ENCODE measurements at places on chromosomes 5 and 9.
A peak's percentile ranks its signal among the peaks of the same experiment; 100 is the strongest.

GRCh38 chr5:149702607-149702933 is 27.5 kb upstream of the PPARGC1B start:
- no peak for DNase-seq

GRCh38 chr5:58987193-58987592 is 404.3 kb downstream of the RAB3C start:
- DNase-seq = no peak

DNA sequence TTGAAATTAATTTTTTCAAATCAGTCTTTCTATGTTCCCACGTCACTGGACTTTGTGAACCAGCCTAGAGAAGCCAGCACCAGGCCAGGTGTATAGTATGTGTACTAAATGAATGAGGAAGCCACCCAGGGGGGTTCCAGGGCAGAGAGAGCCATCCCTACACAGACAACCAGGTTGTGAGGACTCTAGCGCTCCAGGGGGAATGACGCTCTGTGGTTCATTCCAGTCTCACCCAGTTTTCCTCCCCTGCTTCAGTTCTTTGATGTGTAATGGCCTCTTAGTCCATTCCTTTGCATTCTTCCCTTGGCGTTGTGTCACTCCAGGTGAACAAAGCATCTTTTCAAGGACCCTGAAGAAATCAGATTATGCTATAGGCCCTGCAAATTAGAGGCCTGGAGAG is 330.6 kb downstream of the NSG2 start:
- no peak for DNase-seq

- no peak for DNase-seq
Measured at GRCh38 chr9:12667892-12668291, 25.3 kb upstream of the TYRP1 start.

DNA sequence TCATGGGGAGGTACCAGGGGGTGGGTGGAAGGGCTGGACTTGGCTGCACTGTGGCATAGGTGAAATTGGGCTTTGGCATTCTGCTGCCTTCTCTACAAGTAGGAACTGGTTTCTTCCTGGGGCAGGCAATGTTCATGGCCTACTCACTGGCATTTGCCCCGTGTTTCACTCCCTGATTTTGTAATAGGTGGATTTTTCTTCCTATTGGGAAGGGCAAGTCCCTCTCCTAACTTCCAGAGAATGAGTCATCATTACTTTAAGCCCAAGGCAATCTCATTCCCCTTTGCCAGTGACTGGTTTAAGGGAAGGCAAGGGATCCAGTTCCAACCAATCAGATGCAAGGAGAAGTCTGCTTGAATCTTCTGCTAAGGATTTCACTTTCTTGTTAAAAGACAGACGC is 67.9 kb upstream of the ANKRD55 start:
- no peak for DNase-seq

GRCh38 chr9:32571969-32572899 is 725 bp downstream of the NDUFB6 start:
- DNase-seq = peak; percentile 79

GRCh38 chr9:124776954-124777648 is at the start of gene OLFML2A:
Gene OLFML2A (plus strand): TSS chr9:124777133. CDS start chr9:124777271, 138 bp downstream.
- DNase-seq = no peak

GRCh38 chr9:31335529-31336234 is 1048.8 kb upstream of the ACO1 start:
- peak; percentile 13 for DNase-seq

DNA sequence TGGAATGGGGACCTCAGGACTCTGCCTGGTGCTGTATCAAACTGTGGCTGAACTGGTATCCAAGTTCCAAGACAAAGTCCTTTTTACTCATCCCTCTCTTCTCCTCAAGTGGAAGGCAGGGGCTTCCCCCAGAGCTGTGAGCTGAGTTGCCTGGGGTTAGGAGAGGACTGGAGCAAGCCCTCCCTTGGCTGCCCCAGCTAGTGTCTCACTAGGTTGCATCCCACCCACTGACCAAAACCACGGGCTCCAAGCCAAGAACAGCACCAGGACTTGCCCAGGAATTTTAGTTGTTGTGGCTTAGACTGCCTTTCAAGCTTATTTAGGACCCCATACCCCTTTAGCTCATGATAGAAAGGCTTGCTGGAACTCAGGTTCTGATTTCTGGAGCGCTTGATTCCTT is 158.7 kb upstream of the TNC start:
- no peak for DNase-seq

DNA sequence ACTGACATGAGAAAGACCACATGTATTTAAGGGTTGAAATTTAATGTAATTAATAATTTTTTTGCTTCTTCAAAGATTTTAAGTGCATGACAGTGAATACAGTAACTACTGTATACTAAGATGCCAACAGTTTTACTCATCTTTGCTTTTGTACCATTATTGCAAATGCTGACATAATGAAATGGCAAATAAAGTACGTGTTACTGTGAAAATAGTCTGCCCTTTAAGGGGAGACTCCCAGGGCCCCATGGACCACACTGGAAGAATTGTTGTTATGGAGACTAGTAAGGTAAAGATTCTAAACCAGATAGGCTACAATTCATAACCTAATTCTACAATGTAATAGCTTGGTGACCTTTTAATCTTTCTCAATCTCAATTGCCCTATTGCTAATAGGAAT is 84.7 kb downstream of the NR3C1 start:
- no peak for DNase-seq

GRCh38 chr9:93093877-93094657 is 1.9 kb upstream of the CARD19 start:
- DNase-seq = no peak

- DNase-seq = no peak
Measured at GRCh38 chr5:22372376-22372775, 480.8 kb downstream of the CDH12 start.

DNA sequence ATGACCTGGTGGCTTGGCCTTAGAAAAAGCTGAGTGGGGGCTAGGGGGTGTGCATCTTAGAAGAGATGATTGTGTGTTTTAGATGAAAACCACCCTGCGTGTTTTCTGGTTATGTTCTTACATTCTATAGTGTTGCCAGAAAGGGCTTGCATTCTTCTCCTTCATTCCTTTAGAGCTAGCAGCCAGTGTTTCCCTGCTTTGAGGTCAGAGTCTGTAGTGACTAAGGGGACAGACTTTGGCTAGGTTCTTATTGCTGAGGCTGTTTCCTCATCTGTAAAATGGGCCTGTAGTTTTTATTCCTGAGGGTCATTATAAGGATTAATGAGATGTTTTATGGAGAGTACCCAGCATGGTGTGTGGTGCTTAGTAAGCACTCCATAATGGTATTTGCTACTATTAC is 6.4 kb downstream of the MAST4 start:
- no peak for DNase-seq

DNA sequence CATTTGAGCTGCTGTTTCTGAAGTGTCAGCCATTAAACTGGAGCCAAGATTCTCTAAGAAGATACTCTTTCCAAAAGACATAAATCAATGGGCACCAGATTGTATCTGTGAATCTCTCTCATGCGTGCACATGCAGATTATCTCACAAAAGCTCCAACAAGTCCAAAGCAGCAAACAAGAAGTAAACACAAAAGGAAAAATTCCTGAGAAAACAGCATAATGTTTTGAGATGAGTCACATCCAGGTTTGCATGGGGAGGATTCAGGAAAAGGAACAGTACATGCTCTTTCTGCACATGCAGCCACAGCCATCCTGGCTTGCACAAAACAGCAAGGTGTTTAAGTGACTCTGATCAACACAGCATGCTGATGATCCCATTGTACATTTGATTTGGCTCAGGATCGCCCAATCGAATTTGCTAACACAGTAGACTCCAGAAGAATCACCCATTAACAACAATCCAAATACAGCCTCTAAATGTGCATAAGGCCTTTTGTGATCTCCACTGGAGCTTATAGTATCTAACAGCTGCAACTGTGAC is 143.1 kb downstream of the ELAVL2 start:
- DNase-seq = no peak

DNA sequence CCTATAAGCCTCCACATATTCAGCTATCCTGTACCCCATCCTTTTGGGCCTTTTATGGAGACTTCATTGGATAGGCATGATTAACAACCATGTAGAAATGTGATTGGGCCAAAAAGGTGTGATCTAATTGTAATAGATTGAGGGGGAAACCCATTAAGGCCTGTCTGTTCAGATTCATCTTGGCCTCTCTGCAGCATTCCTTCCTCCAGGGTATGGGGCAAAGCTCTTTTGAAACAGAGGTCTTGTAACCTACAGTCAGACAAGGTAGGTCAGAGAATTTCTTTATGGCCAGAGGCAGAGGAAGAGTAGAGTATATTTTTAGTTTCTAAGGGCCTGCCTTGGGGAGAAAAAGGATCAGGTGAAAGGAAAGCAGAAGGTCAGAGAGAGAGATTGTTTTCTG is 98.5 kb downstream of the INVS start:
- DNase-seq = no peak

GRCh38 chr9:84778570-84778969 is 109.0 kb downstream of the NTRK2 start:
- DNase-seq = no peak

GRCh38 chr9:106648799-106649198 is 214.2 kb upstream of the ZNF462 start:
- no peak for DNase-seq

- DNase-seq = no peak
Measured at GRCh38 chr5:93596676-93597490, 13.9 kb downstream of the NR2F1 start.

DNA sequence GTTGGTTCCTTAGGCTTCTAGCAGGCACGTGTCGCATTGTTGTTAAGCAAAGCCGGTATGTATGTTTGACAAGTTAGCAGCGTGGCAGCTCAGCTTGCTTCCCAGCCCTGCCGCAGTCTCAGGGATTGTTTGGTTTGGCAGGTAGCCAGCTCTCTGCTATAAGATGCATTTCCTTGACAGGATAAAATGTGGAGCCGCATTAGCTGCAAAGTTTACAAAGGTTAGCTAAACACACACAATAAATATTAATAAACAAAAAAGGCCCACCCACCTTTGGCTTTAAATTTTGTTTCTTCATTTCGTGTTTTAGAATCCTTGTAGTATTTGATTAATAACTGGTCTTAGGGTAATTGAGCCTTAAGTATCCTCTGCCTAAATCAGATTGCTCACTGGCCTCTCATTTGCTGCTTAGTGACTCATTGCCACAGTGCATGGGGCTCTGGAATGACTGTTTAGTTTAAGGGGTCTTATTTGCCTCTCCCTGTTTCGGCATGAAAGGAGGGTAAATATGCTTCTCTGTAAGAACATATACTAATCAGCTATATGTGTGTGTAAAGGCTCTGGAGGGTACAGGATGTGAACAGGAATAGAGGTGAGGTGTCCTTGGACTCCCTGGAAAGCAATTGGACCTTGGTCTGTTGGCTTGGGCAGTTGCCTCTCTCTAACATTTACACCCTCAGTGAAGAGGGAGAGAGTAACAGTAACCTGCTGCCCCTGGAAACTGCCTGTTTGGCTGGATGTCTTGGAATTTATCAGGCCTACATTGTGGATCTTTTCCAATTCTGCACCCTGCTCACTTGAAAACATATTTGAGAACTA is 122.0 kb downstream of the GDNF start:
- DNase-seq = no peak

GRCh38 chr9:642014-642413 is 199.5 kb upstream of the DMRT1 start:
- DNase-seq = no peak

DNA sequence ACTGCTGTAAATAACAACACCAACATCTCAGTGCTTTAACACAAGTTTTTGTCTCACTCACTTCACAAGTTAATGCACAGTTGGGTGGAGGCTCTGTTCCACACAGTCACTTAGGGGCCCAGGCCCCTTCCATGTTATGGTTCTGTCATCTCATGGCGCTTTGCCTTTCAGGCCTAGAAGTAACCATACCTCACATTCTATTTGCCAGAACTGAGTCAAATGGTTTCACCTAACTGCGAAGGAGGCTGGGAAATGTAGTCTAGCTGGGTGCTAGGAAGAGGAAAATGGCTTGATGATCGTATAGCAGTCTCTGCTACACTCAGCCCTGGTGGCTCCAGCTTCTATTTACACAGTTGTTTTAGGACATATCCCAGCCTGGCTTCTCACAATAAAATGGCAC is 23.1 kb upstream of the MVB12B start:
- DNase-seq = no peak

GRCh38 chr9:38250279-38251035 is 142.0 kb upstream of the ALDH1B1 start:
- no peak for DNase-seq

GRCh38 chr9:38057416-38058195 is 11.4 kb downstream of the SHB start:
- no peak for DNase-seq

DNA sequence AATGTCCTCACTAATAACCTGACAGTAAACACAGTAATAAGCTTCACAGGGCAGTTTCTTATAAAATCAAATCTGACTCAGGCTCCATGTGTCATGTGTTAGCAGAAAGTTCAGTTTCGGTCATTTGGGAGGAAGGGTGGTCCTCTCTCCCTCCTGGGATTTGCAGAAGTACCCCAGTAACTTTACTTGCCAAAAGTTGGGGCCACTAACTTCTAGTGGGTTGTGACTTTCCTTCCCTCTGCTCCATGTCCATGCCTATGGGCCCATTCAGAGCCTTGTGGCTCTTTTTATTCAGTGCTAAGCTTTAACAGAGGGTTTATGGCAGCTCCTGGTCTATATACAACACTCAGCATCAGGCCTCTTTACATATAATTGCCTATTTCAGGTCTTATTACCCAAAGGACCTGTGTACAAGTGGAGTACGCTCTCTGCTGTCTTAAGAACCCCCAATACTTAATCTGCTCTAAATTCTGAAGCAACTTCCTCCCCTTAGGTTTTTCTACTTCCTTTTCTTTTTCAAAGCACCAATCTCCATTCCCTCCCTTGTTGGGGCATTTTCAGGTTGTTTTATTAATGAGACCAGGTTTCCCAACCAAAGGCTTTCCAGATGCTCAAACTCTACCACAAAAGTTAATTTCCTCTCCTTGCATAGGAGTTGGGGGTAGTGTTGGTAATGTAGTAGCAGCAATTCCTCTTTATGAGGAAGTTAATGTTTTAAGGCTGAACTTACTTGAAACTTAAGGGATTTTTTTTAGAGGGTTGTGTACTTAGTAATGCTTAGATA is 107.7 kb downstream of the CCDC192 start:
- DNase-seq = no peak

DNA sequence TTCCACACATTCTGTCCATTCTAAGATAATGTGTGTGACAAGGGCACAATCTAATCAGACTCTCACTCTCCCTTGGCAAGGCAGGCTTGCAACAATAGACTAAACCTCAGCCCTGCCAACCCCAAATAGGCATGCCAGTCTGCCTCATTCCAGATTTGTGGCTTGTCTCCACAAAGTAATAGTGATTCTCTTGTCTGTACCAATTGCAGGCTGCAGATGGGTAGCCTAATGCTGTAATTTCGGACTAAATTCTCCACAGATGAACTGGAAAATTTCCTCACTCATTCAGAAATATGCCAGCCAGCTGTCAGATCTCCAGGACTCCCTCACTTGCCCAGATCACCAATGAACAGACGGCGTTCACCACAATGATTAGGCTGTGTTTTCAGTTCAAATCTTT is 413.6 kb downstream of the ELAVL2 start:
- no peak for DNase-seq

DNA sequence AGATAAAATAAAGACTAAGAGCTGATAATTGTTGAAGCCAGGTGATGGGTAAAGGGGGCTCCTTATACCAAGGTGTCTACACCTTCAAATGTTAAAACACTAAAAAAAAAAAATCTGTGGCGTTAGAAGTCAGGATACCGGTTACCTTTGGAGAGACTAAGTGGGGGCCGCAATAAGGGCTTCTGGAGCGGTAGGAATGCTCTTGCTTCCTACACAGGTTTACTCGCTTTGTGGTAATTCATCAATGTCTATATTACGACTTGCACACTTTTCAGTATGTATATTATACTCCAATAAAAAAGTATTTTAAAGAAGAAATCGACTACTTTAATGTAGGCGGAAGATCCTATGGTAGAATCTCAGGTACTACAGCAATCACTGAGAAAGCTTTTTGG is 12.5 kb downstream of the MRPS27 start:
- no peak for DNase-seq

- no peak for DNase-seq
Measured at GRCh38 chr9:127185931-127186781, 63.7 kb upstream of the ANGPTL2 start.

Data from central memory CD4-positive, alpha-beta T cell (primary cell).